ENCODE measurements at places on chromosomes 1 and 21.

DNA sequence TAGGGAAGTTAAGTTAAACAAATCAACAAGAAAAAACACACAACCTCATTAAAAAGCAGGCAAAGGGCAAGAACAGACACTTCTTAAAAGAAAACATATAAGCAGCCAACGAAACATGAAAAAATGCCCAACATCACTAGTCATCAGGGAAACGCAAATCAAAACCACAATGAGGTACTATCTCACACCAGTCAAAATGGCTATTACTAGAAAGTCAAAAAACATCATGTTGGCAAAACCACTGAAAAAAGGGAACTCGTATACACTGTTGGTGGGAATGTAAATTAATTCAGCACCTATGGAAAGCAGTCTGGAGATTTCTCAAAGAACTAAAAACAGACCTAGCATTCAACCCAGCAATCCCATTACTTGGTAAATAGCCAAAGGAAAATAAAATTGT lies 51.1 kb downstream of the HSF2BP start:
- DNase-seq, result no peak

- no peak for DNase-seq
These were observed 18.7 kb upstream of the PAPPA2 start for GRCh38 chr1:176444286-176444685.

DNA sequence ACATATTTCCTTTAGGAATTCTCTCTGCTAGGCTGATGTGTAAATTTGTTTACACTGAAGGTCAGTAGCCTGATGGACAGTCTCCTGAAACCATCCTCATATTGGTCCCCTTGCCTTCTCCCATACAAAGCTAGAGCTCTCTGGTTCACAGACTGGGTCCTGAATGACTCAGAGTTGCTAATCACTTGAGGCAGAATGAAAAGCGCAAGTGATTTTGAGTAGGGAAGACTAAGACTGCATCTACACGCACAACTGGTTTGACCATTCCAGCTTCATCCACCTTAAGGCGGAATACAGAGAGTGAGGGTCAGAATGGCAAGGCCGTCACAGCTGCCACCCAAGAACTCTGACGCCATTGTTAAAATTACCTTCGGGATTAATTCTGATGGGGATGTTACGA lies 70.2 kb upstream of the KIF26B start:
- DNase-seq, result no peak

GRCh38 chr1:200380589-200381021 lies 29.2 kb downstream of the ZNF281 start:
- no peak for DNase-seq

- DNase-seq, result no peak
These were observed 67.3 kb downstream of the LAMC1 start for GRCh38 chr1:183090391-183091006.
